ENCODE measurements at places on chromosomes 2 and 18. TPM values are rescaled to one million over a fixed set of nuclear protein-coding genes. Genes with fewer than 3 reads are reported as not detected.
A peak's percentile ranks its signal among the peaks of the same experiment; 100 is the strongest.

DNA sequence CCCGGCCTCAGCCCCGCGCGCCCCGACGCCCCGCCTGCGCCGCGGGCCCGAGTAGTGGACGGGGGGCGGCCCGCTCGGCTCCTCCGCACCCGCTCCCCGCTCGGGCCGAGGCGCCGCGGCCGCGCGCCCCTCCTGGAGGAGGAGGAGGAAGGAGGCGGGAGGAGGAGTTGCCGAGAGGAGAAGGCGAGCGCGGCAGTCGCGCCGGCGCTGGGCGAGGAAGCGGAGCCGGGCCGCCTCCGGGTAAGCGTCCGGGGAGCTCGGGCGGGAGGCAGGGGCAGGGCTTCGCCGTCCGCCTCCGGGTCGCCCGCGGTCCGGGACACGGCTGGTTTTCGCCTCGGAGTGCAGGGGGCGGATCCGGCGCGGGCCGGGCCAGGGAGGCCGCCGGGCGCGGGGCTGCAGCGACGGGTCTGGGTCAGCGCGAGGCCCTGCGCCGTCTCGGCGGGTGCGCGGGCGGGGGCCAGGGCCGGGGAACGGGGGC is at the start of gene SOCS6:
Gene SOCS6 (plus strand): TSS at position 195 of the 478 bp plus-strand sequence. CDS start 35,624 bp downstream, outside the sequence.
- peaks cover 29% of the 10 kb centered on the region for H3K27me3 ChIP-seq
- DNase-seq: peak; percentile 41
- peaks cover 4% of the 10 kb centered on the region for H3K36me3 ChIP-seq
- H3K4me1 ChIP-seq: peaks cover 9% of the 10 kb centered on the region
- H3K27ac ChIP-seq: peak within 1 kb of the TSS; percentile 70

DNA sequence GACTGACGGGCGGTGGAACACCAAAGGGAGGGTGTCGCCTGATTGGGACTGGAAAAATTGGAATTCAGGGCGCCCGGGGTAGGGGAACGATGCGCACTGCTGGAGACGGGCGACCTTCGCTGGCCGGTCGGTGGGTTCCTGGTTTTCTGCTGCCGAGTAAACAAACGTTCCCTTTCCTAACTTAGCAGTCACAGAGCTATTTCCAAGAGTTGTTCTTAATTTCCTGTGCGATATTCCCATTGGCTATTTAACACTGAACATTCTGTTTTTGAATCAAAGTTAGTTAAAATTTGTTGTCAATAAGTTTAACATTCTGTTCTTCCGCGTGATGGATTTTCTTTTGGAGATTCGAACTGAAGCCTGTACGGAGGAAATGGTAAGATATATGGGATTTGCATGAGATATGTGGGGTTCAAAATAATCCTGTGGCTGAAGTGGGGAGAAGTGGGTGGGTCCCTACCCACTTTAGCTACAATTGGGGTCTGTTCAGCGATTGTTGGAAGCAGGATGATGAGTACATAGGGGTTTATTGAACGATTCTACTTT is 862 bp downstream of the C18orf54 start:
- no peaks in the 10 kb centered on the region for H3K27me3 ChIP-seq
- H3K27ac ChIP-seq: peak overlapping the region; percentile 97
- peaks cover 34% of the 10 kb centered on the region for H3K4me1 ChIP-seq
- peaks cover 18% of the 10 kb centered on the region for H3K36me3 ChIP-seq
- H3K4me3 ChIP-seq: peak overlapping the region; percentile 98
- DNase-seq: no peak

The MATN3 gene
- total RNA-seq: not detected

The EVA1A gene
- total RNA-seq: not detected

All from activated T-helper 1 cell treated with anti-CD3 and anti-CD28 coated beads, Interleukin-12 subunit alpha, Interleukin-12 subunit beta, Interleukin-2, Interleukin-4 antibody, amounts not matched to agents 30 ng/mL and 10 ng/mL and 1 ng/mL, durations not matched to agents 14 hours and 24 hours and 36 hours (primary cell).